ENCODE measurements at places on chromosomes 5 and 9. TPM values are rescaled to one million over a fixed set of nuclear protein-coding genes. Genes with fewer than 3 reads are reported as not detected.

Gene LECT2
- not detected for total RNA-seq

Gene RASEF
- under 0.01 TPM for total RNA-seq

Gene IL9
- total RNA-seq, result not detected

Gene C5orf52
- not detected for total RNA-seq

Gene SLU7
- 43.7 TPM for total RNA-seq

Gene IL5
- not detected for total RNA-seq

Gene UGCG
- total RNA-seq, result 53.4 TPM

Gene CD72
- 4.4 TPM for total RNA-seq

Gene FBN2
- 96.6 TPM for total RNA-seq

Gene IFNA4
- not detected for total RNA-seq

Gene PCDHGA1
- 0.59 TPM for total RNA-seq

Gene SLC35D2
- 15.2 TPM for total RNA-seq

Gene SLC4A9
- not detected for total RNA-seq

Gene PCDHGA9
- 4.3 TPM for total RNA-seq

Gene OTP
- total RNA-seq, result not detected

Gene NIPAL4
- total RNA-seq, result not detected

Gene HTR4
- total RNA-seq, result not detected

Gene PCDHB5
- total RNA-seq, result under 0.01 TPM

Gene GARIN3
- not detected for total RNA-seq

Gene DIPK1B
- under 0.01 TPM for total RNA-seq

Gene PCDHB2
- total RNA-seq, result 0.59 TPM

Gene RACK1
- 5,733 TPM for total RNA-seq

Gene OLFM1
- total RNA-seq, result 6.5 TPM

Gene SNCAIP
- total RNA-seq, result 0.20 TPM

Gene TPRN
- total RNA-seq, result 11.9 TPM

Gene LCN15
- total RNA-seq, result not detected

Gene FOXD4L4
- total RNA-seq, result not detected

Gene HAVCR1
- total RNA-seq, result 0.37 TPM

Gene ZNF658
- 3.7 TPM for total RNA-seq

Gene ADGRD2
- not detected for total RNA-seq

Gene TMC1
- 0.37 TPM for total RNA-seq

Gene SPATA31E1
- 0.59 TPM for total RNA-seq

Gene INSL6
- not detected for total RNA-seq

Gene SAXO1
- not detected for total RNA-seq

Gene GFRA3
- total RNA-seq, result not detected

Gene GAPVD1
- total RNA-seq, result 66.7 TPM

Gene FRRS1L
- not detected for total RNA-seq

Gene ANXA1
- total RNA-seq, result 1,017 TPM

Gene PCDHB7
- total RNA-seq, result 0.37 TPM

Gene LRRTM2
- total RNA-seq, result under 0.01 TPM

Gene IFNA21
- total RNA-seq, result not detected

Gene ESM1
- 6.1 TPM for total RNA-seq

Gene PKD2L2
- total RNA-seq, result not detected

Gene ADAMTS12
- 28.7 TPM for total RNA-seq
